ENCODE measurements at places on chromosomes 12 and 14.

- no peak for DNase-seq
Observed at GRCh38 chr12:57094208-57095160, 5.6 kb downstream of the NAB2 start.

DNA sequence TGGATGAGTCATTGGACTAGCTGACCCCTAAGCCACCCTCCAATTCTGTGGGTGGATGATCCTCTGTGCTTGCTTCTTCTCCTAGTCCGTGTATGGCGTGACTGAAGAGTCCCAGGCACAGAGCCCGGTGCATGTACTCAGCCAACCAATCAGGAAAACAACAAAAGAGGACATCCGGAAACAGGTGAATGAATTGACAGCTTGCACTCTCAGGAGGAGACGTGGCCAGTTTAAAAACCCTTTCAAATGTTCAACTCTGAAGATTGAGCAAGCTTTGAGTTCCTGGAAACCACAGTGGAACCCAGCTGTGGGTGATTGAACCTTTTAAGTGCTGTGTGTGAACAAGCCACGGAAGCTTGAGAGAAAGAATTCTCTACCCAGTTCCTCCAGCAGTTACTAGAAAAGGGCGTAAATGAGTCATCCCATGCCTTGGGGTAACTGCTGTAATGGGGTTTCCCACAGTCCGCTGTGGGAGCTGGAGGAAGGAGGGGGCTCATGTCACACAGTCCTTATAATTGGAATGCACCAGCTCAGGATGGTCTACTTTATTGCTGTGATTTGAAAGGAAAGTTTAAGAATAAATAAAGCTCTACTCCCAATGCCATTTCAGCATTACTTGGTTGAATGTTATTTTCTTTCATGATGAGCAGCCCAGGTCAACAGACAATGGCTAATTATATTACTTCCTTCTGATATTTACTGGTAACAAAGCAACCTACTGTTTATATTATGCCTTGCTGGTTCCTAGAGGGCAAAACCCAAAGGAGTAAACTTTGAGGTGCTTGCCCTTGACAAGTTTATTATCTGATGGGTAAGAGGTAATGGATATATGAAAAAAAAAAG, 417.0 kb downstream of the DPF3 start:
- peak; percentile 64 for DNase-seq

DNA sequence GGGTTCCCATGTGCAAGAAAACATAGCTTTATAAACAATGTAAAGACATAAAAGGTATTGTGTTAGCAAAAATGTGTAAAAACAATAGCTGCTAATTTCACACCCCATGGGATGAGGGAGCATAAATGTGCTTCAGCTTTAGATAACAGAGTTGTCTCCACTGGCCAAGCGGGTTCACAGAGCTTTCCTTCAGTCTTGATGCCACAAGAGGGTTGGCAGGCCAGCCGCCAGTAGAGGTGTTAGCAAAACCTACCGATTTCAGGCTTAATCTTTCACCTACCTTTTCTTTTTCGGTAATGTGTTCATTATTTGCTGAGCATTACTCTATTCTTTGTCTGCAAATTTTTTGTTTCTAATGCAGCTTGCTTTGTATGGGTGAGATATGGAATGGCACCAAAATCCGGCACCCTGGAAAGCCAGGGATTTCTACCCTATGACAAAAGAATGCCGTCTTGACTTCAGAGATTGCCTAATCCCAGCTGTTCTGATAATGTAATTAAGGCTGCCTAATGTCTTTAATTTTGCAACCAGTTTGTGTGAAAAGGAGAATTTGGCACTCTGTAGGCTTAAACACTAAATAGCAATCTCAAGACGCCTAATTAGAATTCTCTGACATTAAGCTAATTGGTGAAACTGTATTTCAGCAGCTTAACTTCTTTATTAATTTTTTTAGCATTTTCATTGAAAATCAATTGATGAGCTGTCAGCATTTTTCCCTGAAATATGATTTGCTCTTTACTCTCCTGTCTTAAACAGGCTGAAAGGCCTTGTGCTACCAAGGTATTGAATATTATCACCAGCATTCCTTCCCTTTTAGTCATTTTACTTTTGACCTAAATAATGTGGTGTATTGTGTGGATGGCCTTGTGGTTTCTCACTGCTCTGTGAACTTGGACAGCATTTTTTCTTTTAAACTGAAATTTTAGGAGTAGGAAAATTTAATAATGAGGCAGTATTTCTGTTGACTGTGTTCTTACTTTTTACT, 60.7 kb downstream of the POLR3B start:
- DNase-seq = no peak

GRCh38 chr14:37587131-37587803, 7.8 kb downstream of the FOXA1 start:
- no peak for DNase-seq

DNA sequence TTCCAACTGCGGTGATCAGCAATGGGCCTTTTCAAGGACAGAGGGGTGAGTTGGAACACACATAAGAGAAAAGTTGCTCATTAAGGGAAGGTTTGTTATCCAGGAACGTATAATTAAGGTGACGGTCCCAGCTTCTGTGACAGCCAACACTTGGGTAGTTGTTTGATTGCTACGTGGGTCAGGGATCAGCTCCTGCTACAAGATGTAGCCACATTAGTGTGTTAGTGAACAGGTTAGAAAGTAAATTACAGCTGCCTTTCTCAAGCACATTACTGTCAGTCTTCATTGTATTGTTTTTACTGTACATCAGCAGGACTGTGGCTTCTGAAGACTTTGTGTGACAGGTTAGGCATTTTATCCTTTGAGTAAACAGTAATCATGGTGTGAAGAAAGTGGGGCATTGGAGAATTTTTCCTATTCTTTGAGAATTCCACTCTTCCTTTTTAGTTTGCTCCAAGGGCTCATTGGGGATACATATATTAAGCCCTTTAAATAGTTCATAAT, 230.5 kb downstream of the EGLN3 start:
- no peak for DNase-seq

DNA sequence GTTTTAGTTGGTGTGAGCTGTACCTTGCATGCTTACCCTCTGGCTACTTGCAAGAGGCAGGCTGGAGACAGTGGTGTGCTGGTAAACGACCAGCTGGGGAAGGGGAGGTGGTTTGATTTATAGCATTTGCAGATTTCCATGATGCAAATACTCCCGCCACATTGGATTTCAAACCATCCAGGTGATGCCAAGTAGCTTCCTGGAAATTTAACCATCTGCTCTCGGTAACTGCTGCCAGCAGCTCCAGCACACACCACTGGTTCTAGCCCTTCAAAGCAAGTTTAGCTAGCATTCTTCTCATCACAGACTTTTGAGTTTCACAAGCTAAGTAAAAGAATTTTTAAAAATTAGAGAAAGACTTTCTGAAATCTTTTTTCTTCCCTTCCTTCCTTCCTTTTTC, 104.5 kb upstream of the AMIGO2 start:
- no peak for DNase-seq

GRCh38 chr12:71045781-71046180, 112.0 kb downstream of the TSPAN8 start:
- no peak for DNase-seq

DNA sequence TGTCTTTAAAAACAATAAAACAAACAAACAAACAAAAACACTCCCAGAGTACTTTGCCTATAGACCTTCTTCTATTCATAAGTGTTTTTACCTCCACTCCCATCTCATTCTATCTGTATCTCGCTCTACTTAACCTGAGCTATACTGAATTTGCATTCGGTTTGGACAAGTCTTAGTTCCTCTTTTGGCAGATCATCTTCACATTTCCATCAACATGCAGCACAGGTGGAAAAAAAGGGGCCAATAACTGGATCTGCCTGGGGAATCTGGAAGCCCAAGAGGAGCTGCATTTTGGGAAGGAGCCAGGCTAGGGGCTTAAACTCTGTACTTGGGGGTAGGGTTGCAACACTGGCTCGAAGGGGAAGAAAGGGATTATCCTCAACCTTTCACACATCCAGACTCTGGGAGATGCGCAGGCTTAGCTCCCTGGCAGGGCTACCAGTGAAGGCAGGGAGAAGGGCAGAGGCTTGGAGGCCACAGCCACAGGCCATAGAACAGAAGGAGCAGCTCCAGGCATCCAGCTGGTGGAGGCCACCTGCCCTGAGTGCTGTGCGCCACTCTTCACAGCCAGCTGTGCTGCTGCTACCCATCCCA, 4.1 kb downstream of the NINJ2 start:
- DNase-seq = no peak

DNA sequence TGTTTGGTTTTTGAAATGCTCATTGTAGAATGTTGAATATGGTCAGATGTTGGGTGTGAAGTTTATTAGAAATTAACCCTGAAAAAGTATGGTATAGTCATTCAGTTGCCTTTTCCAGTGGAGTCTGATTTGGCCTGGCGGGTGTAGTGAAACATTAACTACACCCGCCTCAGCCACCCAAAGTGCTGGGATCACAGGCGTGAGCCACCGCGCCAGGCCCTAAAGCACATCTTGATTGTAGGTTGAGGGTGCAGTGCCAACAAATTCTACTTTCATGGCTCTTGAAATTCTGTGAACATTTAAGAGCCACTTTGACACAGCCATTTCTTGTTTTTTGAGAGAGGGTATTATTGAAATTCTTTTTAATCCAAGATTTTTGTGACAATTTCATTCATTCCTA, 624.9 kb downstream of the DIO2 start:
- no peak for DNase-seq

- no peak for DNase-seq
Observed at GRCh38 chr14:105096206-105096875, 31.1 kb upstream of the GPR132 start.

DNA sequence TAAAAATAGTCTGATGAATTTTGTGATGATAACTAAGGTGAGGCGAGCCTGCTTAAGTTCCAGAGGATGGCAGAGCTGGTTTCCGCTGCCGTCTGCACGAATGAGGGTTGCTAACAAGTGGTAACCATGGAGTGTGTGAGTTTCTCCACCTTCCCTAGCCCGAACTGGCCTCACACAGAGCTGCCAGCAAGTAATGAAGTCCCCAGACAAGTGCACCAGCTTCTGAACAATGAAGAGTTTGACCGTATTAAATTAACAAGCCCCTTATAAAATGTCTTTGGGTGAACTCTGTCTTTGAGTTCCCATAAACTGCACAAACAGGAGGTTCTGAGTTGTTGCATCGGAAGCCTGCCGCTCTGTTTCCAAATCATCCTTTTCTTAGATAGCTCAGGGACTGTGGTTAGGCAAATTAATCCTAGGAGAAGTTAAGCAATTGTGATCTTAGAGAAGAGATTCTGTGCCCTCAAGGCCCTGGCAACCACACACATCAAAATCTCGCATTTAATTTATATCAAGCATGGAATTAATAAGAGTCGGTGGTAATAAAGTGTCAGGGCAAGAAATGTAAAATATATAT, 274.1 kb upstream of the DAAM1 start:
- no peak for DNase-seq

- DNase-seq = no peak
Observed at GRCh38 chr14:47103771-47104170, 452.2 kb upstream of the RPL10L start.

DNA sequence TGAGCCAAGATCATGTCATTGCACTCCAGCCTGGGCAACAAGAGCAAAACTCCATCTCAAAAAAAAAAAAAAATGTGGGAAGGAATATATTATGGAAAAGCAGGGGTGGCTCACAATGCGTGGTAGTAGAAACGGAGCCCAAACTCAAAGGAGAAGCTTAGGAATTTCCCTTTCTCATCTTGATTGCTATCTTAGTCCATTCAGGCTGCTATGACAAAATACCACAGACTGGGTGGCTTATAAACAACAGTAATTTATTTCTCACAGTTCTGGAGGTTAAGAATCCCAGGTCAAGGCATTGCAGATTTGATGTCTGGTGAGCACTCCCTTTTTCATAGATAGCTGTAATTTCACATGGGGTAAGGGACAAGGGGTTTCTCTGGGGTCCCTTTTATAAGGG, 153.8 kb upstream of the KRR1 start:
- no peak for DNase-seq

DNA sequence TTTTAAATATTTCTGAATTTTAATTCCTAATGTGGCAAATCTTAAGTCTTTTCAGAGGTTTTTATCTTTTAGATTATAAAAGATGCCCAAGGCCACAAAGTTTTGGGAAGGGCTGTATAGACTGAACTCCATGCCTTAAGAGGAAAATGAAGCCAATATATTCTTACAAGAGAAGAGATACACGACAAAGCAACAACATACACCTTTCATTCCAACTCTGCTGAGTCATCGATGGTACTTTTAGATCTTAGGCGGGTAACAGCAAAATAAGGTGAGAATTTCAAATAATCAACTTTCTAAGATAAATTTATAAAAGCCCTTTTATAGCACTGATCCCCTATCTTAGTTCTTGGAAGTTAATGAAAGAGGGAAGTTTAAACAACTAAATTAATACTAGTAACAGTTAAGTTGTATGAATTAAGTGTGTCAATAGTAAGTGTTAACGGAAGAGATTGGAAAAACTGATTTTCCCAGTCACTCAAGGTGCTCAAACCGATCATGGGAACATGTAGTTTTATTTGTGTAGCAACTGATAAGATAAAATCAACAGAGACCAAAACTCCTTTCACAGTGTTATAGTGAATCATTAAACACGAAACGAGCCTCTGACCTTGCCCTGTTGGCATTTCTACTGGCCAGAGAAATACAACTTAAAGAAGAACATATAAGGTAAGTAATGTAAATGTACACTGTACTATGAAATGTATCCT, 18.8 kb upstream of the PIK3C2G start:
- no peak for DNase-seq

GRCh38 chr14:90495357-90496276, 98.8 kb downstream of the CALM1 start:
- peak; percentile 94 for DNase-seq

- no peak for DNase-seq
Observed at GRCh38 chr14:93733231-93733630, 55.1 kb downstream of the PRIMA1 start.

DNA sequence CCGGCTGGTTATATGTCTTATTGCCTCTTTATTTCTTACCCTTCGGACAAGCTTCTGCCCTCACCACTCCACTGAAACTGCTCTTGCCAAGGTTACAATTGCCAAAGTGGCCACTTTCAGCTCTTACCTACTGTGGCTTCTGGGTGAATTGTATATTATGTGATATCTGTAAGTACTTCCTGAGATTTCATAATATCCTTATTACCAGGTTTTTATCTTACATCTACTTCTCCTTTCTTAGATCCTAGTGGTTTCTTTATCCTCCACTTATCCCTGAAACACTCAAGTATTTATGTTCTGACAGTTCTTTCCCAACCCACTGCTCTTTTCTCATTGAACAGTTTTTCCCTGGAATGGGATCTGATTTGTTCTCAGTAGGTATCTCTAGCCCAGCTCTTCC, 10.5 kb downstream of the CELA1 start:
- DNase-seq = peak; percentile 64

- no peak for DNase-seq
Observed at GRCh38 chr12:56766535-56766934, 3.4 kb downstream of the HSD17B6 start.

- no peak for DNase-seq
Observed at GRCh38 chr14:104116756-104117340, 21.5 kb upstream of the KIF26A start.

- no peak for DNase-seq
Observed at GRCh38 chr14:103395244-103395643, 10.0 kb downstream of the MARK3 start.

Measured in hematopoietic multipotent progenitor cell treated with erythropoietin and hydrocortisone succinate and interleukin-3 and kit ligand, for 6 days (in vitro differentiated cells).